ENCODE measurements at places on chromosomes 3 and 15.

DNA sequence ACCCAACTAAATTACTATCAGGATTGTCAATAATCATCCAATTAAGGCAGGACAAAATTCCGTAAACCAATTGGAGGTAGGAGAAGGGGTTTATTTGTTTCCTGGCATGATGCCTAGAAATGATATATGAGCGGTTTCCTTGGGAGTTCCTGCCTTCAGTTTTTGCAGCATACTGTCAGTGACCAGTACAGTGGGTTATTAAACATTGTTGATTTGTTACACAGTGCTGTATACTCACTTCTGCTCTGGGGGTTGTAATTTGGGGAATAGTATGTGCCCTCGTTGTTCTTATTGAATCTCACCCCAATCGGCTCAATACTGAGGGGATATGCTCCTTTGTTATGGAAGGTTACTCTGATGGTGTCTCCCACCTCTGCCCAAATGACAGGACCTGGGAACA lies 22.2 kb downstream of the CP start:
- DNase-seq, result no peak

DNA sequence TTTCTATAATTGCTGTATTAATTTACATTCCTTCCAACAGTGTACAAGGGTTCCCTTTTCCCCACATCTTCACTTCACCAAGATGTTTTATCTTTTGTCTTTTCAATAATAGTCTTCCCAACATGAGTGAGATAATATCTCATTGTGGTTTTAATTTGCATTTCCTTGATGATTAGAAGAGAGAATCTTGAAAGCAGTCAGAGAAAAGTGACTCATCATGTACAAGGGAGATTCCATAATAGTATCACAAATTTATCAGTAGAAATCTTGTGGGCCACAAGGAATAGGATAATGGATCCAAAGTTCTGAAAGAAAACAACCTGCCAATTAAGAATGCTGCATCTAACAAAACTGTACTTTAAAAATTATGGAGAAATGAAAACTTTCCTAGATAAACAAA lies 189.3 kb downstream of the NECTIN3 start:
- DNase-seq, result no peak

DNA sequence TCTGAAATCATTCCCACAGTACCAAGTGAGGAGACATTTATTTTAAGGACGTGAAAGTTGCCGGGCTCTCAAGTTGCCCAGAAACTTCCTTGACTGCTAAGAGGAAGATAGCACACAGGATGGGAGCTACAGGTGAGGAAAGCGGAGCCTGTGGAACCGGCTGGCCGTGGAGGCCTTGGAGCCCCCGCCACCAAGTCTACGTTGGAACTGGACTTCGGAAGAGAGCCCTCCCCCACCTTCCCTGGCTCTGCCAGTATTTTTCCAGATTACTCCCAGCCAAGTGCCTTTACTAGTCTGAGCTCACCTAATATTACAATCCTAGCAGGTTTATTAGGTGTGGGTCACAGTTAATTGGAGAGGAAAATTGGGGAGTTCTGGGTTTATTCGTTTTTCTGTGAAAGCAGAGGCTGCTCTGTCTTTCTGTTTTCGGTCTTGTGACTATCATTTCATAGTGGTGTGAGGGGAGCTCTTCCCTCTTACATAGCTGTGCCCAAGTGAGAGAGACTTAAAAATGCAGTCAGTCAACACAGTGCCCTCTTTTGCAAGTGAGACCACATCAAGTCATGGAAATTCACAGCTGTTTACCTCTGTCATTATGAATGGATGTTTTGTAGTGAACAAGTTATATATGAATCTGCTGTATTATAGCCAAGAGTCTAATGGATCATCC lies 6.8 kb downstream of the BOC start:
- no peak for DNase-seq

- DNase-seq, result no peak
Observed at GRCh38 chr3:196496183-196496582, 7.4 kb downstream of the RNF168 start.

- DNase-seq, result no peak
Observed at GRCh38 chr15:92166751-92167405, 226.8 kb upstream of the ST8SIA2 start.
